ENCODE measurements at places on chromosomes 5 and 9. TPM values are rescaled to one million over a fixed set of nuclear protein-coding genes. Genes with fewer than 3 reads are reported as not detected.

Gene NDOR1
- total RNA-seq, result 6.2 TPM

Gene C5orf52
- not detected for total RNA-seq

Gene CDC20B
- total RNA-seq, result not detected

Gene UGT3A2
- total RNA-seq, result not detected

Gene SPINK5
- 0.51 TPM for total RNA-seq

Gene TLR4
- 79.1 TPM for total RNA-seq

Gene LOX
- total RNA-seq, result 35.6 TPM

Gene GRXCR2
- not detected for total RNA-seq

Gene CRHBP
- 2.1 TPM for total RNA-seq

Gene PCDHGB1
- total RNA-seq, result 0.75 TPM

Gene PLAC8L1
- not detected for total RNA-seq

Gene CD274
- total RNA-seq, result 3.9 TPM

Gene LHX2
- total RNA-seq, result not detected

Gene PPP3R2
- not detected for total RNA-seq

Gene MYOT
- total RNA-seq, result 2.4 TPM

Gene EDIL3
- total RNA-seq, result 11.7 TPM

Gene EXD3
- total RNA-seq, result 7.5 TPM

Gene AHRR
- total RNA-seq, result 0.34 TPM

Gene BTNL3
- total RNA-seq, result not detected
